ENCODE measurements at places on chromosomes 5 and 9. TPM values are rescaled to one million over a fixed set of nuclear protein-coding genes. Genes with fewer than 3 reads are reported as not detected.

DNA sequence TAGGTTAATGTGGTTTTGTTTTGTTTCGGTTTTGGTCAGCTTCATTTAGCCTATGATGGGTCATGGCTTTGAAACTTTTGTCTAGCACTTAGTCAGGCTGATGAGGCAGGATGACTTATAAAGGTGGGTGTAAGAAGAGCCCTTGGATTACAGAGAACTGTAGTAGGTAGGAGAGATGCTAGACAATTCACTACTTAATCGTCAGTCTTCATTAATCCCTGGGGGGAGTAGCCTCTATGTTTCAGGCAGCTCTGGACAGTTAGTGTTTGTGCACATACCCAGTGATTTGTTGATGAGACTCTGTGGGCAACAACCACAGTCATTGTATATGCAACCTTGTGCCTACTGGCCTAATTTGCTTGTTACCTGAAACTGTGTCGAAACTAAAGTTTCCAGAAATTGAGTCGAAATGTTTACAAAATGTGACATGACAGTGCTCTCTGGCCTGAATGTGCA lies 113.3 kb downstream of the MTREX start:
- no peaks in the 10 kb centered on the region for H3K27me3 ChIP-seq
- DNase-seq: no peak
- no peak overlapping the region for H3K27ac ChIP-seq
- no peak overlapping the region for H3K4me3 ChIP-seq
- H3K4me1 ChIP-seq: no peaks in the 10 kb centered on the region

DNA sequence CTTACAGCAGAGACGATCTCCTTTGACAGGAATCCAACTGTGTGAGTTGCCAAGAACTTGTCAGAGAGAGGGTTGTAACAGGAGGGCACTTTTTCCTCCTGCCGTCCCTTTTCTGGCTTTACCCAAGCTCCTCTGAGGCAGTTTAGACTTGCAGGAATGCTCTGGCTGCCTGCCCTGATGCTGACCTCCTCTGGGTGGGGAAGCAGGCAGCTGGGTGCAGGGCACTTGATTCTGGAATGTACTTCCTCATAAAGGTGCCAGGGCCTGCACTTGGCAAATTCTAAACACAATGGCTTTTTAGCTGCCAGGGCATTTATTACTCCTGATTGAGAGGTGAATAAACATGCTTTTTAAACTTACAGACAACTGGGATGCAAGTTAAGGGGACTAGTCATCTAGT lies 190.4 kb downstream of the EPB41L4A start:
- no peak overlapping the region for H3K4me3 ChIP-seq
- H3K36me3 ChIP-seq: no peaks in the 10 kb centered on the region
- H3K4me1 ChIP-seq: peaks cover 28% of the 10 kb centered on the region
- DNase-seq: peak; percentile 92

DNA sequence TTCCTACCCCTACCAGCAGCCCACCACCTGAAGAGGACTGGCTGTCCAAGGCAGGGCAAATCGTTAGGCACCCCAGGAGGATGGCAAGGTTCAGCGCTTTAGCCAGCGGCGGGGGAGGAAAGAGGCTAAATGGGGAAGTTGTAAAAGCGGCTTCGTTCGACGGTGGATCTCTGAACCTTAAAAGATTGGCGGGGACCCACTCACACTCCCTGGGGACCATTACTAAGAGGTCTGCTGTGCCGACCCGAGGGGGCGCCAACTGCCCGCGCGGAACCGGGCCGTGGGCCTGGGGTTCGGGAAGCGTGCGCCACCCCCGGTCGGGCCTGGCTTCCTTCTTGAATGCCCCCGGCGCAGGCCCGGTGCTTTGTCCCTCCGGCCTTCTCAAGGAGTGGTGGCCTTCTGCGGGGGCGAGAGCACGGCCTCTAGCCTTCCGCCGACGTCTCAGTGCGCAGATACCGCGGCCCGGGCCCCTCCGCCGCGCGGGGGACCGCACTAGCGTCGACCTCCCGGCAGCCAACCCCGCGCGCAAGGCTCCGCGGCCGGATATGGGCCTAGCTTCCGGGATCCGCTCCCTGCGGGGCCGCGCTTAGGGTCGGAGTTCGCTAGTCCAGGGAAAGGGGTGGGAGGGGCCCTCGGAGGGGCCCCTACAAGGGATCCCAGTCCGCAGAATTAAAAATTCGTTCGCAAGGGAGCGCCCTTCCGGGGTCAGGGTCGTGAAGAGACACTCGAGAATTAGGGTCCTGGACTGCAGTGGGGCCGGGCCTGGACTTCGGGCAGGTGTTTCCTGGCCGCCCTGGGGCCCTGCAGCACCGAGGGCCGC lies 10.5 kb downstream of the NR2F1-AS1 start:
- H3K4me1 ChIP-seq: peaks cover 24% of the 10 kb centered on the region
- no peak overlapping the region for H3K27ac ChIP-seq
- no peaks in the 10 kb centered on the region for H3K27me3 ChIP-seq
- DNase-seq: no peak
- H3K36me3 ChIP-seq: no peaks in the 10 kb centered on the region

DNA sequence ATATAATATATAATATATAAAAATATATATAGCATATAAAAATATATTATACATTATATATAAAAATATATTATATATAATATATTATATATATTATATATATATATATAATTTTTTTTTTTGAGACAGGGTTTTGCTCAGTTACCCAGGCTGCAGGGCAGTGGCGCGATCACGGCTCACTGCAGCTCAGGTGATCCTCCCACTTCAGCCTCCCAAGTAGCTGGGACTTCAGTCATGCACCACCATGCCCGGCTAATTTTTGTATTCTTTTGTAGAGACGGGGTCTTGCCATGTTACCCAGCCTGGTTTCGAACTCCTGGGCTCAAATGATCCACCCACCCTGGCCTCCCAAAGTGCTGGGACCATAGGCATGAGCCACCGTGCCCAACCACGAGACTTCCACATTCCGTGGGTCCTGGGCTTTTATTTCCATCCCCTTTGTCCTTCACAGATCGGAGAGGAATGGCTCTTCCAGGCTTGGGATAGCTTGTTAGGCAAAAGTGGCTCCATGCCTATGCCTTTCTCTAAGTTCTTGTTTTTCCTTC lies 62.0 kb upstream of the IER5L start:
- no peaks in the 10 kb centered on the region for H3K27me3 ChIP-seq
- no peak overlapping the region for H3K4me3 ChIP-seq
- no peaks in the 10 kb centered on the region for H3K4me1 ChIP-seq
- no peak overlapping the region for H3K27ac ChIP-seq

DNA sequence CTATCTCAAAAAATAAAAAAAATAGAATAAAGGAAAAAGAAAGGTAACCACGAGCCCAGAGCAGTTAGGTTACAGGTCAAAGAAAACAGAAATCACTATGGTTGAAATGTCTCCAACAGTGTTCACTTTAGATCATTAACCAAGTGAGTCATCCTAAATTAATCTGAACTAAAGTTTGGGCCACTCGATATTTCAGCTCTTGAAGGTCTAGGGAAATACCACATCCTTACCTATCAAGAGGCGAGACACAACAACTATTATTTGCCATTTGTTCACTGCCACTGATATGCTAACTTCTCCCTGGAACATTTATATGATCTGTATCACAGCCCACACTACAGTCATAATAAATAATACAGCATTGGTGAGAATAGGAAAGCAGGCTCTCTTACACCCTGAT lies 111.3 kb upstream of the NR5A1 start:
- H3K4me3 ChIP-seq: no peak overlapping the region
- H3K27me3 ChIP-seq: no peaks in the 10 kb centered on the region
- H3K4me1 ChIP-seq: peaks cover 10% of the 10 kb centered on the region
- no peak for DNase-seq
- no peaks in the 10 kb centered on the region for H3K36me3 ChIP-seq

GRCh38 chr5:93510626-93511380 lies 70.2 kb downstream of the NR2F1-AS1 start:
- H3K4me3 ChIP-seq: no peak overlapping the region
- no peak for DNase-seq
- H3K27me3 ChIP-seq: no peaks in the 10 kb centered on the region
- no peaks in the 10 kb centered on the region for H3K36me3 ChIP-seq

DNA sequence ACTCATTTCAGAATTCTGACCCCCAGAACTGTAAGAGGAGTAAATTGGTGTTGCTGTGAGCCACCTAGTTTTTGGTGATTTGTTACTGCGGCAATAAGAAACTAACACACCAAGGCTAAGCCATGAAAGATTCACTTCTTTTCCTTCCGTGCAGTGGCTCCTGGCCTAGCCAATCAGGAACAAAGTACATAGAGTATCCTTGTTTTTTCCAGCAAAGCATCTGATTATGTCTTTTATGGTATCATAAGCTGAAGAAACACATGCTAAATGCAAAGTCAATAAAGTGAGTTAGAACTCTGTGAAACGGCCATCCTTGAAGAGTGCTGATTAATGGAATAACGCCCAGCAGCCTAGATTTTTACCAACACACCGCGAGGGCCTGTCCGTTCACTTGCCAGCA lies 11.4 kb downstream of the RNF130 start:
- H3K4me3 ChIP-seq: no peak overlapping the region
- no peaks in the 10 kb centered on the region for H3K4me1 ChIP-seq
- H3K27ac ChIP-seq: no peak overlapping the region
- H3K36me3 ChIP-seq: no peaks in the 10 kb centered on the region
- DNase-seq: no peak

DNA sequence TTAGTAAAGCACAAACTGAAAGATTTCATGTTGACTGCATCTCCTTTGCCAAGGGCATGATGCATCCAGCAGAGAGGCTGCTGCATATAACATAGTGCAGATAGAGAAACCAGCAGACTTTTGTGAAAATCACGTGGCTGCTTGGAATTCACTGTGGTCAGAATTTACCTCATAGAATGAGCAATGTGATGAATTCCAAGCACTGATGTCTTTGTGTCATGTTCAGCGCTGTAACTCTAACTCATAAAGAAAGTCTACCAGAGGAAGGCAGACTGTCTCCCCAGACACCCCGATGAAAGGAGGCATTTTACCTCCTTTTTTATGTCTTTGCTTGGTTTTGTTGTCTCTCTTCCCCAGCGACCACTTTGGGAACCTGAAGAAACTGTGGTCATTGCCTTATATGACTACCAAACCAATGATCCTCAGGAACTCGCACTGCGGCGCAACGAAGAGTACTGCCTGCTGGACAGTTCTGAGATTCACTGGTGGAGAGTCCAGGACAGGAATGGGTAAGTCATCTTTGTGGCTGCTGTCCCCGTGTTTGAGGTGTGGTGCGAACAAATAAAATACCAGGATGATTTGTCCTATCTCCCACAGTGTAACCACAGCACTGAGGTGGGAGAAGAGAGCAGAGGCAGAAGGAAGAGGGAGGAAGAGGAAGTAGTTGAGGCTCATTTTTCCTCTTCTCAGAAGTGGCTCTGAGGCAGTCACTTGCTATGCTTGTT lies 42.0 kb downstream of the ITK start:
- DNase-seq: no peak
- H3K4me3 ChIP-seq: no peak overlapping the region
- H3K36me3 ChIP-seq: no peaks in the 10 kb centered on the region

DNA sequence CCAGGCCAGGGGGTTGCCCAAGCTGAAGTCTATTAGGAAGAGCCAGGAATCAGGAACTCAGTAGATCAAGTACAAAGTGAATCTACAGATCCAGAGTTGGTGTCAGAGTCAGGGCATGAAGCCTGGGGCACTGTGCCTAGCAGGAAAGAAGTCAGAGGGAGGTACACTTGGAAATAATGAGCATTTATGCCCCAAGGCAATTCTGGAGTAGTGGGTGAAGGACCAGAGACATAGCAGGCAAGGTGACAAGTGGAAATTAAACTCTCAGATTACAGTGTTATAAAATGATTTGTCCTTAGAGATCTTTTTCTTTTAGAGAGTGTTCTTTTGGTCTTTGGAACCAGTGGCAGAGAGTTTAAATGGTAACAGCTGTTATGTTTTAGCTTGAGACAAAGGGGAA lies 138.0 kb downstream of the ADAMTSL1 start:
- no peaks in the 10 kb centered on the region for H3K36me3 ChIP-seq
- H3K4me3 ChIP-seq: no peak overlapping the region
- no peaks in the 10 kb centered on the region for H3K27me3 ChIP-seq
- H3K4me1 ChIP-seq: no peaks in the 10 kb centered on the region

DNA sequence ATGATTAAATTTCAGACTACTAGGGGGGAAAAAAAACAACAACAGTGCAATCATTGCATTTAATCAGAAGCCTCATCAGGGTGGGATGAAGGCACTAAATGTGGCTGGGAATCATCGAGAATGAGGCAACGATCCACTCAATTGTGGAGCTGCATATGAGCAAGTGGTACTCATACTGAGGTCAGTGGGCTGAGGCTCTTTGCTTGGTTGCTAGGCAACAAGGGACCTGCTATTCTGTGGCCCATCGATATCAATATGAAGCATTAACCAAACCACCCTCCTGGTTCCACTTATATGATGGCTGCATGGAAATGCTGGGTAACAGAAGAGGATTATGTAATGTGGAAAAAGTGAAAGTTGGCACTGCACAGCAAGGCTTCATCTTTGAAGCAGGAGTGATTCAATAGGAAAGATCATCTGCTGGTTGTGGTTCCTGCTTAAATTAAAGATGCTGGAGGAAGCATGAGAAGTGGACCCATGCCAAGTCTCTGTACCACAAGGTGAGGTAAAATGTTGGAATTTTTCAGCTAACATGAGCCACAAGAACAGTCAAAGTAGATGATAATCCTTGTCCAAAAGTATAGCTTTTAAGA lies 159.8 kb upstream of the HMHB1 start:
- no peak overlapping the region for H3K27ac ChIP-seq
- H3K4me3 ChIP-seq: no peak overlapping the region
- DNase-seq: no peak
- no peaks in the 10 kb centered on the region for H3K36me3 ChIP-seq

- H3K4me1 ChIP-seq: peaks cover 65% of the 10 kb centered on the region
- H3K27ac ChIP-seq: peak overlapping the region; percentile 92
- peak; percentile 51 for DNase-seq
- peak overlapping the region; percentile 93 for H3K4me3 ChIP-seq
- H3K27me3 ChIP-seq: no peaks in the 10 kb centered on the region
Observed at GRCh38 chr5:1111241-1111726, 579 bp downstream of the SLC12A7 start.

DNA sequence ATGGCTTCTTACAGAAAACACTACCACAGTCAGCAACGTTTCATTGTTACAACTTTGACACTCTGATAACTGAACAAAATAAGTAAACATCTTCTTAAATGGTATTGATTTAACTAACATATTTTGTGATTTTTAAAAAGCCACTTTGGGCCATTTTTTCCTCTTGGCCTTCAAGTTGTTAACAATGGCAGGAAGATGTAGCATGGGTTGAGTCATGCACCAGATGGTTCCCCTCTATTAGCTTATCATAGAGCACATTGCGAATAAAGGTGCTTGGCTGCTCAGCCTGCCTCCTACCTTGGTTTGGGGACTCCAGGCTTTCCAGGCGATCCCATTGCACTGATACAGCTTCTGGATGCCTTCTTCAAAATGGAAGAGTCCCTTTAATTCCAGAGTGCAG lies 24.1 kb upstream of the CER1 start:
- no peaks in the 10 kb centered on the region for H3K36me3 ChIP-seq
- no peaks in the 10 kb centered on the region for H3K27me3 ChIP-seq
- no peak overlapping the region for H3K27ac ChIP-seq
- no peaks in the 10 kb centered on the region for H3K4me1 ChIP-seq
- DNase-seq: no peak

CD14 gene
- 19.2 TPM for total RNA-seq

HMGCS1 gene
- 22.8 TPM for total RNA-seq

TERT gene
- total RNA-seq: not detected

IFNA7 gene
- total RNA-seq: not detected

Data from body of pancreas (tissue), 4 donors.